Motor neuron (in vitro differentiated cells): ENCODE measurements at places on chromosomes 16 and 17. TPM values are rescaled to one million over a fixed set of nuclear protein-coding genes. Genes with fewer than 3 reads are reported as not detected.

The TBC1D3 gene
- not detected in 2 replicates for total RNA-seq

The HOXB7 gene
- 20.7 and 23.9 TPM in 2 replicates for total RNA-seq

The GRIN2C gene
- 0.16 and 0.50 TPM in 2 replicates for total RNA-seq

The KRTAP9-1 gene
- not detected in 2 replicates for total RNA-seq

The TUFM gene
- 99.6 and 112 TPM in 2 replicates for total RNA-seq
